RKO (cell line): ENCODE measurements at places on chromosomes 5 and 9.
A peak's percentile ranks its signal among the peaks of the same experiment; 100 is the strongest.

- DNase-seq: no peak
Observed at GRCh38 chr5:94240134-94240533, 378.3 kb downstream of the KIAA0825 start.

DNA sequence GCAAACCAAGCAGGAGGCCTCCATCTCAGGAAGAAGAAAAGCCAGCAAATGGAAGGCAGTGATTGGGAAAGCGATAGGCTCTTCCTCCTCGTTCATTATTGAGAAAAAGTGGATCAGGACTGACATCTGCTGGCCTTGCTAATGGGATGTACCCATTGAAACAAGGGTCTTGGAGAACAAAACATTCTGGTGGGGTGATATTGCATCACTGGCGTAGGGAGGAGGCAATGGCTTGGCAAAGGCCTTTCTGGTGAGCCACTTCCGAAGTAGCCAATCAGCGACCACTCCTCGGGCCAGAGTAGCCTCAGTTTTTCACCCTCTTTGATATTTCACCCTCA, 86.7 kb upstream of the NFIB start:
- DNase-seq: peak; percentile 37

GRCh38 chr9:38024036-38024681, 44.9 kb downstream of the SHB start:
- DNase-seq: no peak

DNA sequence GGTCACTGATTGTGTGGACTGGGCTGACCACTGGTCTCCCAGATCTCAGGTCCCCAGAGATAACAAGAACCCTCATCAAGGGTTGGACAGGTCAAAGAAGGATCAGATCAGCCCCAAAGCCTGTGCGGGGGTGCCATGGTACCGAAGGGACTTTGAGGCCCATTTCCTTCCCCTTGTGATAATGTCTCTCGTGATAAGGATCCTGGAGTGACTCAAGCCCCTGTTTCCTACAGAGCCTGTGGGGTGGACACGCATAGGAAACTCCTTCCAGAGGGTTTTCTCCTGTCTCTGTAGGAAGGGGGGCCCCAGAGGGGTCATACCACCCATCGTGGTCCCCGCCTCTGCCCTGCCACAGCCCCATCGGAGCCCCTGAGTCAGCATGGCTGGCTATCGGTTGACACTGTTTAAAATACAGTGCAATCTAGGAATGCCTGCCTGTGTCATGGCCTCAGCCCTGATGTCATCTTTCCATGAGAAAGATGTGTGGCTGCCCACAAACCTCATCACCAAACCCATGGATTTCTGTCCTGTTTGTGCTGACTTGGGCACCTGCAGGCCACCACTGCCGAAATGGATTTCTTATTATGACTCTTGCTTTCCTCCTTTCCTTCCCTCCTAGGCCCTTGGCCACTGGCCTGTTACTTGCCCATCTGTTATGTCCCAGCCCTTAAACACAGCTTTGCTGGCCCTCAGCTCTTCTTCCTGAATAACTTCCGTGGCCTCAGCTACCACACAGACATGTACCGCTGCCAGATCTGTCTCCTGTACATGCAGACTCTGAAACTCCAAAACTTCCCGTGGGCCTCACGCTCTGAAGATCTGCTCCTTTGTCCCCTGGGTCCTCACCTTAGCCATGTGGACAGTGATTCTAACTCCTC, 2.9 kb upstream of the CSF2 start:
- DNase-seq: no peak

GRCh38 chr5:171647043-171647903, 138.3 kb upstream of the SMIM23 start:
- DNase-seq: peak; percentile 75

DNA sequence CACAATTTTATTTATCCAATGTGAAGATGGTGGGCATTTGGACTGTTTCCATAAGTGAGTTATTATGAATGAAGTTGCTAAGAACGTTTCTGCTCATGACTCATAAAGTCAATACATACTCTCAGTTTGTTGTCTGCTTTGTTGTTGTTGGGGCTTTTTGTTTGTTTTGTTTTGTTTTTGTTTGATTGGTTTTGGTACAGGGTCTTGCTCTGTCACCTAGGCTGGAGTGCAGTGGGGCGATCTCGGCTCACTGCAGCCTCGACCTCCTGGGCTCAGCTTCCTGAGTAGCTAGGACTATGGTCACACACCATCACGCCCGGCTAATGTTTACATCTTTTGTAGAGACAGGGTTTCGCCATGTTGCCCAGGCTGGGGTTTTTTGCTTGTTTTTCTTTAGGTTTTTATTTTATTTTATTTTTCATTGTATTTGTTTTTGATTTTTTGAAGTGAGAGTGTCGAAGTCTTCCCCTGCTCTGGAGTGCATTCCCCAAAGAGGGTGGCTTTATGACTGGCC, 18.0 kb downstream of the TRIM7 start:
- DNase-seq: peak; percentile 61

- no peak for DNase-seq
Observed at GRCh38 chr5:123340928-123341327, 82.3 kb downstream of the CEP120 start.

GRCh38 chr9:1414711-1415131, 364.6 kb downstream of the DMRT2 start:
- DNase-seq: no peak

GRCh38 chr9:14585730-14586473, 107.3 kb downstream of the ZDHHC21 start:
- DNase-seq: no peak

GRCh38 chr5:107376546-107377276, 294.0 kb downstream of the EFNA5 start:
- DNase-seq: no peak

DNA sequence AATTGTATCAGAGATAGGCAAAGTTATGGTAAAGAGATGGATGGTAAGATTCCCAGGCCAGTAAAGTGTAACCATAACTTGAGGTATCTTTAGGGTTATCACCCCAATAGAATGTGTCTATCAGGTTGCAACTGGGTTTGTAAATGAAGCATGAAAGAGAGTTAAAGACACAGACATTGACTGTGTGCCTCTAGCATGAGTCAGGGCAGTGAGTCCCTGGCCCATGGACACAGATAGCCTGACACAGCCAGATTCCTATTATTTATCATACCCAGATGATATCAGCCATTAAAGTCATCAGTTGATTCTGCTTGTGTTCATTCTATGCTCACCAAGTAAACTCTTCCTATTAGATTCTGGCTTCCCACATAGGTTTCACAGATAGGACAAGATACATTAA, 33.5 kb upstream of the SNAPC3 start:
- no peak for DNase-seq

DNA sequence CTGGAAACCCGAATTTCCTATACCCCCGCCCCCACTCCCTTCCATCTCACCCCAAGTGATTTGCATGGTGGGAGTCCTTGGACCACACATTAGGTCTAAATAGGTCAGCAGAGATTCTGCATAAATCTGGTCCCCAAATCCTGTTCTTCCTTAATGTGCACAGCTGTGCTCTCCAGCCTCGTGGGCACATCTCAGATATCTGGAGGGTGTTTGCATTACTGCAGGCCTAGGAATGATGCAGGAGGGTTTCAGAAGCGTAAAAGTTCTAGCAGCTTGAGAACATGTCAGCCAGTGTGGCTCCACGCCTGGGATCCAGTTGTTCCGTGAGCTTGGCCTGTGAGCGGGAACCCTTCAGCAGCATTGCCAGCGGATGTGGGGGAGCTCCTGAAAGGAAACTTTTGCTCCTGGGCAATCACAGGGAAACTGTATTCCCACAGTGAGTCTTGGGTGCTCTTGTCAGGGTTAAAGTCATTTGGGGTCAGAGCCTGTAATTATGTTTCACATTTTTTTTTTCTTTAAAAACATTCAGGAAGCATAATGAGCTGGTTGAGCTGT, 12.9 kb downstream of the ARHGAP26 start:
- no peak for DNase-seq

- no peak for DNase-seq
Observed at GRCh38 chr9:19130436-19130835, 3.1 kb upstream of the PLIN2 start.

GRCh38 chr9:34230556-34230955, 51.7 kb downstream of the UBAP1 start:
- DNase-seq: no peak

- DNase-seq: no peak
Observed at GRCh38 chr9:113519426-113520108, 56.0 kb downstream of the RGS3 start.

GRCh38 chr9:18037981-18038380, 436.0 kb upstream of the ADAMTSL1 start:
- no peak for DNase-seq

DNA sequence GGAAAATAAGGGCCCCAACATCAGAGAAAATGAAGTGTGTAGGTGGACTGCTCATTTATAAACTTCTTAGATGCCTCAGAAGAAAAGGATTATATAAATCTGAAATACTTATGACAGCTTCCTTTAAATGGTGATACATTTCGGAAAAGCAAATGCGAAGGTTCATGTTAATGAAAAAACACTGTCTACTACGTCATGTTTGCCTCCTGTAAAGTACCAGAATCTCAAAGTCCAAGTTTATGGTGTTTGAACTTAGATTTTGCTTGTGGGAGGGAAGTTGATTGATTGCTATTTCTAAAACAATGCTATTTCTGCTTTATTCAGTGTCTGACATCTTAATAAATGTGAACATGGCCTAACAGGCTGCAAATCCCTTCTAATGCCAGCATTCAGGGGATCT, 514.6 kb downstream of the ZNF608 start:
- DNase-seq: no peak

DNA sequence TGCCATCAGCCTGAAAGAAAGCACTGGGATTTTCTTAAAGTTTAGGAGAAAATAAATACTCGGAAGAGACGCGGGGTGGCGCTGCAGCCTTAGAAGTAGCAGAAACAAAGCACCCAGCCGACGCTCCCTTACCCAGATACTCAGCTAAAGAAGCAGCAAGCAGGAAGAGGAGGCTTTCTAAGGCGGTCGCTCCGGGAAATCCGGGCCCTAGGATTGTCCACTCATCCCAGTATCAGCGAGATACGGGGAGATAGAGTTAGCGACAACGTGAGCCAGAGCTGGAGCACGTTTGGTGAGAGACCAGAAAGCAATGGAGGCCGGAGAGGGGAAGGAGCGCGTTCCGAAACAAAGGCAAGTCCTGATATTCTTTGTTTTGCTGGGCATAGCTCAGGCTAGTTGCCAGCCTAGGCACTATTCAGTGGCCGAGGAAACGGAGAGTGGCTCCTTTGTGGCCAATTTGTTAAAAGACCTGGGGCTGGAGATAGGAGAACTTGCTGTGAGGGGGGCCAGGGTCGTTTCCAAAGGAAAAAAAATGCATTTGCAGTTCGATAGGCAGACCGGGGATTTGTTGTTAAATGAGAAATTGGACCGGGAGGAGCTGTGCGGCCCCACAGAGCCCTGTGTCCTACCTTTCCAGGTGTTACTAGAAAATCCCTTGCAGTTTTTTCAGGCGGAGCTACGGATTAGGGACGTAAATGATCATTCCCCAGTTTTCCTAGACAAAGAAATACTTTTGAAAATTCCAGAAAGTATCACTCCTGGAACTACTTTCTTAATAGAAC, at the start of gene PCDHB2:
PCDHB2 (plus strand) TSS at position 135 of the 782 bp plus-strand sequence; CDS start at position 311, 176 bp downstream.
- DNase-seq: peak; percentile 86

DNA sequence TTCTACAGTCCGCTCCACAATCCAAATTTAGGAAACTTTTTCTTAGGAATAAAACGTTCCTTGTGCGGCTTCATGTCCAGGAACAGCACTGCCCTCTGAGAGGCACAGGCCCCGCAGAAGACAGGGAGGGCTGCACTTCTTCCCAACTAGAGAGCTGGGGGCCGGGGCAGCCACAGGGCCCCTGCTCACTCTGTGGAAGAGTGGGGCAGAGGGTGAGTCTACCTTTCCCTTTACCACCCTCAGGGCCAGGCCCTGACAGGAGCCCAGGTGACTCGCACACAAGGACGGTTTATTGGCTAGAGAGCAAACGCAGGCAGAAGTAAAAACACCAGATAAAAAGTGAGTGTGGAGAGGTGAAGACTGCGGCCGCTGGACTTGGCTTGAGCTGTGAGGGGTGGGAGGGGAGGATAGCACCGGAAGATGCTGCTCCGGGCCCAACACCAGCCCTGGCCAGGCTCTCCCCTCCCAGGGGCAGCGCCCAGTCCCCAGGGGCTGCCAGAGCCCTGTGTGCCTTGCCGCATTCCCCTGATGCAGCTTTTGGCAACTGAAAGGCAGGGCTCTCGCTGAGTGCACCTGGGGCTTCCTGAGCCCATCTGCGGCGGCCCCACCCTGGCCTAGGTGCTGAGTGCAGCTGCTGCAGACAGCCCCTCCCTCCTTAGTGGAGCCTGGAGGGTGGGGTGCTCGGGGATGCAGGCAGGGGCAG, 20.2 kb downstream of the SH3GLB2 start:
- no peak for DNase-seq

- DNase-seq: no peak
Observed at GRCh38 chr5:134296213-134296612, 70.3 kb upstream of the PPP2CA start.

- peak; percentile 52 for DNase-seq
Observed at GRCh38 chr9:34547960-34548611, 25.3 kb upstream of the ENHO start.

DNA sequence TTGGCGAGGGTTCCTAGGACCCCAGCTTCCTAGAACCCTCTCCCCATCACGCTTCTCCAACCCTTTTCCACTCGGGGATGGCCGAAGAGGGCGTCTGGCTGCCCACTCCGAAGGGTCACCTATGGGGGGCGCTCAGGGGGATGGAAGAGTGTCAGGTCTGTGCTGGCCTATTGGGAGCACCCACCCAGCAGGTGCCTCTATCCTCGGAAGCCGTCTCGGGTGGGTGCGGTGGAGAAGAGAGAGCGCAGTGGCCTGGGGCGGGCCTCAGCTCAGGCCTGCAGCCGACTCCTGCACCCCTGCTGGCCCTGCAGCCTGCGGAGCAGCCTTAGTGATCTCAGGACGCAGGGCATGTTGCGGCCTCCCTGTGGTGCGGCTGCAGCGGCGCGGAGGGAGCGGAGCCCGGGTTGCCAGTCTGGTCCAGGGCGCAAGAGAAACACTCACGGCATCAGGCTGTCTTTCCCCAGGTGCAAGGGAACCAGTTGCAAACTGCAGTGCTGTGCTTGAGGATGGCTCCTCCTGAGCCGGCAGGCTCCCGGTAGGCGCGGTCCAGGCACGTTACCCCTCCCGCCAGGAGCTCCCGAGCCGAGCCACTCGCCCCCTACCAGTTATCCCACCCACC, 1.5 kb upstream of the IRX2 start:
- no peak for DNase-seq

DNA sequence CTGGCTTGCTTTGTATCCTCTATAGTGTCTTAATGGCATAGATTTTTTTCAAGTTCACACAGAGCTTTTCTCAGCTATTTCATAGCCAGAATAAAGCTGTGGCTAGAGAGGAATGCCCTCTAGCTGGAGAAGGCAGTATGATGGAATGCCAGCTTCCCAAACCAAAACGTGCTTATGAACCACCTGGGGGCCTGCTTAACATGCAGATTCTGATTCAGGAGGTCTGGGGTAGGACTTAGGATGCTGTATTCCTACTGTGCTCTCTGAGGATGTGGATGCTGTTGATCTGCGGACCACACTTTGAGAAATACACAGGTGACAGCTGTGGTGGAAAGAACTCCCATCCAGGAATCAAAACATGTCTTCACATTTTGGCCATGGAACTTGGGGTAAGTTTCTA, 49.9 kb upstream of the DPYSL3 start:
- no peak for DNase-seq

- DNase-seq: no peak
Observed at GRCh38 chr5:87394411-87395165, 18.1 kb downstream of the CCNH start.

- DNase-seq: no peak
Observed at GRCh38 chr9:109863961-109864360, 84.0 kb downstream of the PALM2AKAP2 start.
